ENCODE measurements at places on chromosomes 7 and 10.

GRCh38 chr7:91520645-91521044 is 256.4 kb downstream of the FZD1 start:
- DNase-seq = no peak

GRCh38 chr7:112594397-112594796 is 113.6 kb downstream of the LSMEM1 start:
- no peak for DNase-seq

- no peak for DNase-seq
Measured at GRCh38 chr7:921071-921461, 33.4 kb downstream of the ADAP1 start.

GRCh38 chr7:7761974-7762779 is 43.8 kb upstream of the RPA3 start:
- no peak for DNase-seq

DNA sequence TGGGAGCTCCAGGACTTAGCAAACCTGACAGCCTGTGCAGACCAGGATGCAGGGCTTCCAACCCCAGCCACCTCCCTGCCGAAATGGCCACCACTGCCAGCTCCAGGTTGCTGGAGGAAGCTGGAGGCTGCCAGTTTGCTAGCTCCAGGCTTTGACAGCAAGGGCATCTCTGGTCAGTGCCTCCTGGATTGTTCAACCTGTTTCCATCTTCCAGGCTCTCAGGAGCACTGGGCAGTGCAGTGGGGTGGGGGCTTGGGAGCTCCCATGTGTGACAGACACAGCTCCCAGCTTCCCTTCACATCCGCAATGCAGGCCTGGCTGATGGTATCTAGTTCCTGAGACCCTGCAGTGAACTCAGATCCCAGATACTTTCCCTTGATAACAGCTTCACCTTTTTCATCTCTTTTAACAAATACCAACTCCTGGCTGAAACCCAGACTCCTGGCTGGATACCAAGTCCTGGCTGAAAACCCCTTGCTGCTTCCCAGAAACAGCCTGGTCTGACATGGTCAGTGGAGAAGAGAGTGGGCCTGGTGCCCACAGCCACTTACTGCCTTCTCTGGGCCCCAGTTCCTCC is 20.8 kb upstream of the RET start:
- no peak for DNase-seq

GRCh38 chr7:54788664-54789063 is 29.7 kb upstream of the SEC61G start:
- DNase-seq = no peak

DNA sequence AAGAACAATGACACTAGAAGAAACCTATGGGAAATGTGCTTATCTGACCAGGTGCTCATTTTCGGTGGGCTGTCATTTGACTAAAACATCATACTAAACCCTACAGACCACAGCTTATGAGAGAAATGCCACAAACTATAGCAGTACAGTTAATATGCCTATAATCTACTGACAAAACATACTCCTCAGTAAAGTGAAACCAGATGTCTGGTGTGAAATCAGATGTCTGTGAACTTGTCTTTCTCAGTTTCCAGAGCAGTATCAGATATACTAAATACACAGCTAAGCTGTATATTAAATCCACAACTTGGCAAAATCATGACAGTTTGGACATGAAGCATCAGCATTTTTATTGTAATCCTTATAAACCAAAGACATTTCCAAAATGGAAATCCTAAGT is 3.3 kb downstream of the IMMP2L start:
- no peak for DNase-seq

GRCh38 chr7:96093435-96093834 is 228.5 kb downstream of the SLC25A13 start:
- DNase-seq = no peak

DNA sequence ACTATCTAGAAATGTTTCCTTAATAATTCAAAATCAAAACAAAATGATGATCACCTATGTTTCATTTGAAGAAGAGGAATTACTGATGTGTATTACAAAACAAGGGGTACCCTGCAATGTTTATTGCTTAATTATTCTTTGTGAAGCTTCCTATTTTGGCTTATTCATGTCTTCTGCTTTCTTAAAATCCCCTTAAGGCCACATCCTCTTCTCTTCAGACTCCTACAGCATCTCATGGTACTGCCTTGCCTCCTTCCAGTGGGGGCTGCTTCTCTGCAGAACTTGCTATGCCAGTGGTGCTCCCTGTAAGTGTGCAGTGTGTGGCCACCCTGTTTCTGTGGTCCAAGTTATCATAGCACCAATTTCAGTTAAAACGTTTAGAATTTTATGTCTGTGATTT is 35.0 kb downstream of the CCDC146 start:
- no peak for DNase-seq

DNA sequence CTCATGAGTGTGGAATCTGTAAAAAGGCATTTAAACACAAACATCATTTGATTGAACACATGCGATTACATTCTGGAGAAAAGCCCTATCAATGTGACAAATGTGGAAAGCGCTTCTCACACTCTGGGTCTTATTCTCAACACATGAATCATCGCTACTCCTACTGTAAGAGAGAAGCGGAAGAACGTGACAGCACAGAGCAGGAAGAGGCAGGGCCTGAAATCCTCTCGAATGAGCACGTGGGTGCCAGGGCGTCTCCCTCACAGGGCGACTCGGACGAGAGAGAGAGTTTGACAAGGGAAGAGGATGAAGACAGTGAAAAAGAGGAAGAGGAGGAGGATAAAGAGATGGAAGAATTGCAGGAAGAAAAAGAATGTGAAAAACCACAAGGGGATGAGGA is 207.7 kb downstream of the ZEB1 start:
- DNase-seq = no peak

DNA sequence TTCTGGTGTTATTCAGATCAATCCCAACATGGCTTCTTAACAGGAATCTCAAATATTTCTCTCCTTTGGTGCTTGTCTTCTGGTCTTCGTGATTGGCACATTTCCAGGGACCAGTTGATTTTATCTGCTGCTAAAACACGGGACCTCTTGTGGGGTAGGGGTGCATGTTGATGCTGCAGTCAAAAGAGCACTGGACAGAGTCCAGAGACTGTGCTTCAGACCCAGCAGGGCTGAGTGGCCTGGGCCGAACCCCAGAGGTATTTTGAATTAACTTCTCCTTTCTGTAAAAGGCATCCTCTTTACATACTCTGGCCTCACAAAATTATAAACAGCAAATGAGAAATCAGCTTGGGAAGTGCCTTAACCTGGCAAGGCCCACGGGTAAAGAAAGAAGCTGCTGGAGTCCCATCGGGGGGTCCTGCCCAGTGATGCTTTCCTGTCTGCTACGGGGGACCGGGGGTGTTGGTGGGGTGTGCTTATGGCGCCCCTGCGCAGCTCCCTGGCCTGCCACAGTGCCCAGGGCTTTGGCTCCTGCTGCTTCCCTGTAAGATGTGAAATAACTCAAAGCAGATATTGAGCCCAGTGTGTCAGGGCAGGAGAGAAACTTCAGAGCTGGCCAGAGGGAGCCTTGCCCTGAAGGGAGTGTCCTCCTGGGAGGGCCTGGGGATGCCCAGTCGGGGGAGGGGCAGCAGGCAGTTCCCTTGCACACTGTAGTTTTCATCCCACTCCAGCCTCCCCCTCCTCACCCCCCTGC is 230.5 kb downstream of the TCF7L2 start:
- no peak for DNase-seq

GRCh38 chr7:55020466-55020871 is 1.7 kb downstream of the EGFR start:
- no peak for DNase-seq

GRCh38 chr10:110643653-110644597 is at the start of gene RBM20:
TSS of gene RBM20 (plus strand) at chr10:110644336. CDS start at chr10:110644455, 119 bp downstream.
- no peak for DNase-seq

GRCh38 chr7:82444220-82444909 is 788 bp upstream of the CACNA2D1 start:
- no peak for DNase-seq

DNA sequence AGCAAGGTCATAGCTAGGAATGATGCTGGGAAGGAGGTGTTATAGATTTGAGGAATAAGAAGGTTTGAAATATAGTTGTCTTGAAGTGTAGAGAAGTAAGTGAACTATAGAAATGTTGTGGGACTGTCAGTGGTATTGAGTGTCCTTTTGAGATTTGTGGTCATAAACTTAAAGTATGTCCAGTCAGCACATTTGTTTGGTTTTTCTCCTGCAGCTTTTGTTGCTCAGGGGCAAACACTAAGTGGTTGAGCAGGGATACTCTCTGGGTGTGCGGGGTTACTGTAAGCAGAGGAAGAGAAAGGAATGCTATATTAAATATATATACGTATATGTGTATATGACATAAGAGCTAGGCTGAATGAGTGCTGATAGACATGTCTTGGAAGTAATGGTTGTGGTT is 67.1 kb downstream of the HECTD2 start:
- no peak for DNase-seq

DNA sequence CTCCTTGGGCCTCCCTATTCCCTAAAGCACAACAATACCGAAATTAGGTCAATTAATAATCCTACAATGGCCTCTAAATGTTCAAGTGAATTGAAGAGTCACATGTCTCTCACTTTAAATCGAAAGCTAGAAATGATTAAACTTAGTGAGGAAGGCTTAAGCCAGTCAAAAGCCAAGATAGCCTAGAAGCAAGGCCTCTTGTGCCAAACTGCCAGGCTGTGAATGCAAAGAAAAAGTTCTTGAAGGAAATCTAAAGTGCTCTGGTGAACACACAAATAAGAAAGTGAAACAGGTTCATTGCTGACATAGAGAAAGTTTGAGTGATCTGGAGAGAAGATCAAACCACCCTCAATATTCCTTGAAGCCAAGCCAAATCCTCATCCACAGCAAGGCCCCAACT is 57.2 kb downstream of the SLC29A4 start:
- no peak for DNase-seq

GRCh38 chr7:128914566-128915151 is 4.2 kb upstream of the KCP start:
- DNase-seq = no peak

DNA sequence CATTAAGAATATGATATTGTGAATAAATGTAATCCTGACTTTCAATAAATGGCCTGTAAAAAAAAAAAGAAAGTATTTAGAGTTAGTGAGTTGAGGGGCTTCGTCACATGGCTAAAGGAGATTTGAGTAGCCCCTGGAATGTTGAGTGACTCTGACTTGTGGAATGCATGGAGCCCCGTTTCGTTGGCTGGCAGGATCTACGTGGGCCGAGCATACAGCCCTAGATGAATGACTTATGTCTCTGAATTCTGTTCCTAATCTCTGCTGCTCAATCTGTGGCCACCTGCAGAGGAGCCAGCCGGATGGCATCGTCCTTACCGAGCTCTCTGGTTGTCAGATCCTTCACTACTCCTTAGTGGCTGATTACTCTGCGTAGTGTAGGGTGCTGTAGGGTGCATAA is 155.7 kb downstream of the MGMT start:
- DNase-seq = no peak

DNA sequence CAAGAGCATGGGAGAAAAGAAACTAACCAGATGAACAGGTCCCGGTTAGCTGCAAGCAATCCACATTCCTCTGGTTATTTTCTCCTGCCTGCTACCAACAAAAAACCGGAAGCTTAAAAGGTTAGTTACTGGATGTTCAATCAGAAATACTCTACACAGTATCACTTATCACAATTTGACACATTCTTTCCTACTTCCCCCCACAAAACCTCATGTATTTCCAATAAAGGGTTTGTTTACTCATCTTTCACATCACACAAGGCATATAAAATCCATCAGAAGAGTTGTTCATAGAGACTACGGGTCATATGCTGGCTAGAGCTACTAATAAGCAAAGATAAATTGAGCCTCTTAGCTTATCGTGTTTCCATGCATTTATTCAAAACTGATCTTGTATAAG is 4.8 kb downstream of the SLC25A28 start:
- no peak for DNase-seq

DNA sequence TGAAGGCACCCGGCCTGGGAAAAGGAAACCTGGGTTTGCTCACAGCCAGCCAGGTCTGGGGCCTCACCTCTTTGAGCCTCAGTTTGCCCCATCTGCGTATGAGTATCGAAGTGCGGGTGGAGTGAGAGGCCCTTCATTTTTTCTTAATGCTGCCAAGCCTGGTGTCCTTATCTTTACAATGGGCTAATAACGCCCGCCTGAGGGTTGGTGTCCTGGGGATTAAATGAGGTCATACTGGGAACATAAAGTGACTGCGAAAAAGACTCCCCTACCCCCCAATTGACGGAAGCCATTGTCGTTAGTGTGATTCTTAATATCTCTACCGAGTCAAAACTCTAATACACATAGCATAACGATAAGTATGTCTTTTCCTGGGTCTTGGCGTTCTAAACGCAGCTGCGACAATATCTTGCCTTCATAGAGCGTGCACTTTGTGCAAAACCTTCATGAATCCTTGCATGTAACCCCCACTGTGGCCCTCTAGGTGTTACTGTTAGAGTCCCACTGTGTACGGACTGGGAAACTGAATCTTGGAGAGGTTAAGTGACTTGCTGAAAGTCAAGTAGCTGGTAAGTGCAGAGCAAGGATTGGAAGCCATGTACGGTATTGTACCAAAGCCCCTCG is 11.4 kb upstream of the GRB10 start:
- no peak for DNase-seq

GRCh38 chr7:1331561-1332467 is 99.1 kb downstream of the UNCX start:
- DNase-seq = no peak

DNA sequence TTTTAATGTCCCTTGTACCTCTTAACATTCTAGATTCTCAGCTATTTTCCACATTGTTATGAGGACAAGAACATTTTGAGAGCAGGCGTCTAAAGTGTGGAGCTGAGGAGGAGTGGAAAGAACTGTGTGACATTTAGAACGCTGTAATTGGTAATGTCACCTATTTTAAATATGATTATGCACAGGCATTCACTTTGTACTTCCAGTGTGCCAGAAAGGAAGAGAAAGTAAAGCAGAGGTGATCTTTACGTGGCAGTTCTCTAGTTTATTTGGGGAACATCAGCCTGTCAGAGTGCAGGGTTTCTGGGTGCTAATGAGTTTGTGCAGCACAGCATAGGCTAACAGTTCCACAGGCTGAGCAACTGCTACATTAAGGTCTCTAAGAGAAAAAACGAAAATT is 498.4 kb upstream of the POM121L12 start:
- no peak for DNase-seq

DNA sequence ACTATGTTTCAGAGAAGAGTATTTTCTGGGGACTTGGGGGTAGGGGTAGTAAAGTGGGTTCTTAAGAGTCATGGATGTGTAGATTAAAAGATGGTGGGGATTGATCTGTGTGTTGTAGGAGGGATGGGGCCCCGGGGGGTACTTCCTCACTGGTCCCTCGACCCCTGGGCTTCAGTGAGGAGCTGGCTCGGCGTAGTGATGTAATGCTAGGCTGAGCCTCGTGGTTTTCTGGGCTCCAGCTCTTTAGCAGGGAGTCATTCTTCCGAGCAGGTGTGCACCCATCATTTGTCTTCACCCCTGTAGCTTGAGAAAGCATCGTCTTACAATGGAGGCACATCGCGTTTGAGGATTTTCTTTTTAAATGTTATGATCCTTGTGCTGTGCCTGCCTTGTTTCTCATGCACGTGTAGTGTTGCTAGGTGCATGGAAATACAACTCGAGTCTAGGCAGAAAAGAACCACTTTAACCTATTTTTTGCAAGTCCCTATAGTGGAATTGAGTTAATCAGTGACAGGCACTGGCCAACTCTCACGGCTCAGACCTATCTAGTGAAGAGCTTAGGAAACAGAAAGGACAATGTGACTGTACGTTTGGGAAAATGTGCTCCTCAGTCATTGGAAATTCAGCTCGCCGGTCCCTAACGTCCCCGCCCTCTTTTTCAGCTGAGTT is 106.1 kb upstream of the BTBD16 start:
- DNase-seq = no peak

All from stimulated activated CD4-positive, alpha-beta T cell treated with anti-CD3 and anti-CD28 coated beads, TNF-alpha, amount 100 ng/mL, for 1 hour (primary cell).